ENCODE measurements at places on chromosomes 16 and 17.

DNA sequence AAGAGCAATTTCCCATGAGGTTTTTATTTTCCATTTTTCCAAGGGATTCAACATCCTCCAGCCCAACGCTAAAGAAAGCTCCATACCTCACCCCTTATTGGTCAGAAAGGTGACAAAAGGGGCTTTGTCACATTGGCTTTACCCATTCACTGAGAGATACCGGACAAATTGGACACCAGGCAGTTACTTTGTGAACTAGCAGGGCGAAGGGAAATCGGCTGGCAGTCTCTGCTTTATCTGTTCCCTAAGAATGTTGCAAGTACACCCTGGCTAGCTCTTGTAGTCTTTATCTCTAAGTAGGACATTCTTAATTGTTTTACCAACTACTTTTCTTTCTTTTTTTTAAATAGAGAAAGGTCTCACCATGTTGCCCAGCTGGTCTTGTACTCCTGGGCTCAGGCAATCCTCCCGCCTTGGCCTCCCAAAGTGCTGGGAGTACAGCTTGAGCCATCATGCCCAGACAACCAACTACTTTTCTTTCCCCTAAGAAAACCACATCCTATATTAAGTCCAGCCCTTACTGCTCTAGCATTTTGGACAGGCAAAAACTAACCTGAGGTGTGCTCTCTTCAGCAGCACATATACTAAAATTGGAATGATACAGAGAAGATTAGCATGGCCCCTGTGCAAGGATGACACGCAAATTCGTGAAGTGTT lies 16.8 kb downstream of the PRPSAP1 start:
- DNase-seq = no peak

DNA sequence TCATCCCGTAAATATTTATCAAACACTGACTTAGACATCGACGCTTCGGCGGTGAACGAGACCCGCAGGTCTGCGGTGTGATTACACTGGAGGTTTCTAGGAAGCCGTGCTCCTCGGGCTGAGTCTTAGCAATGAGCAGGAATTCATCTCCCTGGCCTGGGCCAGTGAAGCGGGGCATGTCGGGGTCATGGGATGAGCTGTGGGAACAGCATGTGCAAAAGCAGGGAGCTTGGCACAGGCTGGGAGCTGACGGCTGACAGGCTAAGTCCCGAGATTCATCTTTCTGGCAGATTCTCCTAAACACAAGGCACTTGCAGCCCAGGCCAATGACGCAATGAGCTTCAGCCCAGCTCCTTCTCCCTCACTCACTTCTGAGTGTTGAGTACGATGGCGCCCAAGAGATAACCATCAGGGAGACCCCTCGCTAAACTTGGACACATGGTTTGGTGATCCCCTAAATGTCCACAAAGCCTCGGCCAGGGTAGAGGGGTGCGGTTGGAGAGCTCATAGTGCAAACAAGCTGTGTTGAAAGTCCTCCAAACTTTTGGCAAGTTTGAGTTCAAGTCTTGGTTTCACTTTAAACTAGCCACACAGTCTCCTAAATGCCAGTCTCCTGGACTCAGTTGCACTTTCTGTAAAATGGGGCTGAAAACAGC lies 12.8 kb downstream of the CRISPLD2 start:
- DNase-seq = no peak

DNA sequence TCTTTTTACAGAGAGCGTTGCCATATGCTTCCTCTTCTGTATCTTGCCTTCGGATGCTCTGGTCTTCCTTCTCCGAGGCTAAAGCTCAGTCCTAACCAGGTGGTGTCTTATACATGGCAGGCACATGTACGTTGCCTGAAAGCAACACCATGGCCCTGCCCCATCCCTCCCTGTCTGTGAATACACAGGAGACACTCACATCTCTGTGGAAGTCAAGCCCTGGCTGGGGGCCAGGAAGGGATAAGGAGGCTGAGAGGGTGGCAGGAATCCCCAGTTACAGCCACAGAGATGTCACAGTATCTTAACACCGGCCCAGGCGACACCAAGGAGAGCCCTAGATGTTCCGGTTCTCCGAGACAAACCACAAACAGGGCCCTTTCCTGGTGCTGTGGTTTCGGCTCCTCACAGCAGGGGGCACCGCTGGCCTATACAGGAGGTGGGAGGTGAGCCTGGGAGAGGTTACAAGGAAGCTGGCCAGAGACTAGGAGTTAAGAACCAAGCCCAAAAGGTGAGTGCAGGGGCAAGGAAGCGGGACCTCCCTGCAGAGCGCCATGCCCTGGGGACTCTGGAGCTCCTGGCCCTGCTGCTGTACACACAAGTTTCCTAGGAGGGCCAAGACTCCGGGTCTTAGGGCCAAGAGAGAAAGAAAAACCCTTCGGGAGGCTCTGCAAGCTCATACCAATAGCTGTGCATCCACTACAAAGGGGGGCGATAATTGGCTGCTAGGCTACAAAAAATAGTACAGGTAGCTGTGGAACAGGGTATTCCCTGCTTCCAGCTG lies 41.7 kb downstream of the SRL start:
- no peak for DNase-seq

DNA sequence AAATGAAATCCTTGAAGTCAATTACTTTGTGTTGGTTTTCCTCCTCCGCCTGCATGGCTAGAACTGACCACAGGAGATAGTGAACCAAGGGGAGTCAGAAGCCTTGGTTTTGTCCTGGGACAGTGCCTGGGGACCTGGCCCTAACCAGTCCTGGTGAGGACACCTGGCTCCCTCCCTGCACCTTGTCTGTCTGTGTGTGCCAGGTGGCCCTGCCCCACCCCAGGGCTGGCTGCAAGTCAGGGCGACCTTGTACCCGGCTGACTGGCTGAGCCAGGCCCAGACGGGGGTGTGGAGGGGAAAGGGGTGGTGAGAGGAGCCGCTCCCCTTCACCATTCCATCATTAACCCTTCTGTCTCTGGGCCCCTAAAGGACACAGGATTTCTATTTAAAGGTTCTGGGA lies 3.4 kb downstream of the RAPGEFL1 start:
- DNase-seq = no peak

DNA sequence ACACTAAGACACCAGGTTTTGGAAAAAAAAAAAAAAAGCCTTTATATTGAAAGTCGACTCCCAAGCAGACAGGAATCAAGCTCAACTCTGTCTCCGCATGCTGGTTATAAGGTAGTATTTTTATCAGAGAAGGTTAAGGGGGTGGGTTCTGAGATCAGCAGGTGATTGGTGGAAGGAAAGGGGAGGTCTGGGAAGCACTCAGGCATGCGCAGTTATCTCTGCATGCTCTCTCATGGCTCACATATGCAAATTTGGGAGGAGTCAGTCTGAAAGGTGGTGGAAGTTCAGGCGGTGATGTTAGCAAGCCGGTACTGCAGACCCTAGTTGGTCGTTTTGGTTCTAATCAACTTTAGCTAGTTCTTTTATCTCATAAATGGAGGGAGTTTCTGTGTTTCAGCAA lies 357.6 kb upstream of the C16orf82 start:
- no peak for DNase-seq

- DNase-seq = no peak
Measured at GRCh38 chr17:57170866-57171265, 85.5 kb upstream of the MSI2 start.

- no peak for DNase-seq
Measured at GRCh38 chr16:56647641-56648431, 3.9 kb upstream of the MT1B start.

GRCh38 chr17:72710202-72710601 lies 382.3 kb downstream of the SLC39A11 start:
- no peak for DNase-seq

- DNase-seq = peak; percentile 87
Measured at GRCh38 chr17:75785016-75785890, 647 bp downstream of the UNK start.

- no peak for DNase-seq
Measured at GRCh38 chr16:60642956-60643355, 1393.3 kb downstream of the CDH8 start.

DNA sequence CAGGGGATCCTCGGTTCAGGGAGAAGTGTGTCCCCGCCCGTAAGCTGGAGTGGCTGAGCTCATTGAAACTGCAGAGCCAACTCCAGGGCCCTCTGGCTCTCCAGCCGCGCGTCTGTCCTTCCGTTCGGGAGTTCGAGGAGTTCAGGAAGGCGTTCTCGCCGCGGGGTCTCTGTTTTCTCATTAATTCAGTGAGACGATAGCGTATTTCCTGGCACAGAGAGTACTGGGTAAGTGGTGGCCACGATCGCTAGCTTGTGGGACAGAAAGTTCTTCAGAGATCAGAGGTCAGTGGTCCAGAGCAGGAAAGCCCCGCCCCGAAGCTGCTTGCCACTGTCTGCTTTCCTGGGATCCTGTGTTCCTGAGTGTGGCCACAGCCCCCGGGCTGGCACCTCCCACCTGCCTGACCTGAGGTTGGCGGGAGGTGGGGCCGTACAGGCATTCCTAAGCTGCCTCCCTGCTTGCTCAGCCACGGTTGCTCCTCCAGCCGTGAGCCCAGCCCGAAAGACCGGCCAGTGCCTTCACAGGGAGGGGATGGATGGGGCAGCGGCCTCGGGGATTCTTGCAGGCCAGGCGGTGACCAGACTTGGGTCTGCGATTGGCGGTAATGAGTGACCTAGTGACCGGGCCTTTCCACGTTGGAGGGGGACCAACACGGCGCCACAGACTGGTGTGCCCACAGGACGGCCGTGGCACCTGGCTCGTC lies 8.9 kb downstream of the BAIAP2 start:
- DNase-seq = no peak

DNA sequence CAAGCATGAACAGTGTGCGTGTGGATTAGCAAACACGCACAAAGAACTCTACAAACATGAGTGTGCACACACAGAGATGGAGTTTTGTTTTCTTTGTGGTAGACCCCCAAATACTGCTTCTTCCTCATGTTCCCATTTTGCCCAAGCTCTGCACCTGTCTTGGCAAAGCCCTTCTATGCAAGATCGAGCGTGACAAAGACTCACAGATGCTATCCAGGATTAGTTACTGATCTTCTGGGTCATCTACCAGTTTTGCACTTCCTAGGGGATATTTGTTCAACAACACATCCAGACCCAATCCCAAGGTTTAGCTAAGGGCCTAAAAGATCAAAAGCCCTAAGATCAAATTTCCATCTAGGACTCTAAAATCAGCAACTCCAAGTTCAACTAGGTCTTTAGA lies 16.0 kb downstream of the LRRC36 start:
- DNase-seq = no peak

DNA sequence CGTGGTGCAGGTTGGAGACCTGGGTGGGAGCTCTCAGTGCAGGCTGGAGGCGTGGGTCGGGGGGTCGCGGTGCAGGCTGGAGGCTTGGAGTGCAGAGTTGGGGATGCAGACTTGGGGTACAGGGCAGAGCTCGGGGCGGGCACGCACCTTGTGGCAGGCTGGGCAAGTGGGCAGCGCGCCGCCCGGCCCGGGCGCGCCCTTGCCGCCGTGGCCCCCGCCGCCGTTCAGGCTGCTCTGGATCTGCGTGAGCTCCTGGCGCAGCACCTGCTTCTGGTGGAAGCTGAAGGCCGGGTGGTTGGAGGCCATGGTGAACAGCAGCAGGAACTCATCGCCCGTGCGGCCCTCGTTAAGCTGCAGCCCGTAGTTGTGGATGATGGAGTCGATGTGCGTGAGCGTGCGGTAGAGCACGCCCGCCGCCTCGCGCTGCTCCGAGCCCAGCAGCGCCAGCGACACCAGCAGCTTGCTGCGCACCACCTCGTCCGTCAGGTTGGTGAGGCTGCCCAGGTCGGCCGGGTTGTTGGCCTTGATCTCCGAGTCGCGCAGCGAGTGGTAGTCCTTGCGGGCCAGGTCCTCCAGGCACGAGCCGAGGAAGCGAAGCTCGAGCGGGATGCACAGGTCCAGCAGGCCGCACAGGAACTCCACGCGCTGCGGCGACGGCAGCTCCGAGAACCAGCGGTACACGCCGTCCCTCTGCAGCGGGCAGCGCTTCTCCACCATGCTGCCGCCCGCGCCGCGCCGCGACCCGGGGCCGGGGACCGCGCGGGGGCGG lies 1.1 kb downstream of the ZCCHC14 start:
- no peak for DNase-seq

GRCh38 chr17:42266462-42266861 lies 9.7 kb downstream of the STAT5B start:
- DNase-seq = no peak

DNA sequence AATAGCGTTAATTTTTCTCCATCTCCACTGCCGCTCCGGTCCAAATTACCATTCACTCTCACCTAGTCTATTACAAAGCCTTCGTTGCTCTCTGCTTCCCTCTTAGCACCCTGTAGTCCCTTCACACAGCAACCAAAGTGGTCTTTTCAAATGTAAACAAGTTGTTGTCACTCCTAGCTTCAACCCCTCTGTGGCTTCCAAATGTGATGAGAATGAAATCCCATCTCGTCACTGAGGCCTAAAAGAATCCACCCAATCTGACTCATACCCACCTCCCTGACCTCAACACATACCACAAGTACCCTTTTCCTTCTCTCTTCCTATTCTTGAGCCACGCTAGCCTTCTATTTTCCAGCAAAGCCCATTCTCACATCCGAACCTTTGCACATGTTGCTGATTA lies 2.2 kb upstream of the PELP1 start:
- DNase-seq = no peak

DNA sequence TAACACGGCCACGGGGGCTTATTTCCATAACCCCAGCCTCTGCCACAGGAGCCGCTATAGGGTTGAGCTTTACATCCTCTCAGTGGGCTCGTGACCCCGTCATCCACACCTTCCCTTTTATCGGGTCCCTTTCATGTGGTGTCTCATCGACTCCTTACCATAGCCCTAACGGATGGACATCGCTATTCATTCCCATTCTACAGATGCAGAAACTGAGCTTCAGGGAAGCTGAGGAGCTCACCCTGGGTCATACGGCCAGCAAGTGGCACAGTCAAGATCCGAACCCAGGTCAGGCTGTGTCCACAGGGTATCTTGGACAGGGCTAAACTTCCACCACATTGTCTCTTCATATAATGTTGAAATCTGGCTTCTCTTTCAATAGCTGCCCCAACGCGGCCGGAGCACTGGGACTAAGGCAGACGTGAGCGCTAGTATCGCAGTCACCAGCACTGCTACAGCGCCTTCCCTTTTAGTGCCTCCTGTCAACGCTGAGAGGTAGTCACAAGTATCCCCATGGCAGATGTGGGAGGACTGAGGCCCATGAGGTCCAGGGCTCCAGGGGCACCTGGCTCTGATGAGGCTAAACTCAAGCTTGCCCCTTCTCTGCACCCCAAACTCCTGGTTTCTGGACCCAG lies 50.8 kb downstream of the SOCS1 start:
- no peak for DNase-seq

GRCh38 chr16:6682142-6682811 lies 650.4 kb upstream of the RBFOX1 start:
- DNase-seq = no peak

DNA sequence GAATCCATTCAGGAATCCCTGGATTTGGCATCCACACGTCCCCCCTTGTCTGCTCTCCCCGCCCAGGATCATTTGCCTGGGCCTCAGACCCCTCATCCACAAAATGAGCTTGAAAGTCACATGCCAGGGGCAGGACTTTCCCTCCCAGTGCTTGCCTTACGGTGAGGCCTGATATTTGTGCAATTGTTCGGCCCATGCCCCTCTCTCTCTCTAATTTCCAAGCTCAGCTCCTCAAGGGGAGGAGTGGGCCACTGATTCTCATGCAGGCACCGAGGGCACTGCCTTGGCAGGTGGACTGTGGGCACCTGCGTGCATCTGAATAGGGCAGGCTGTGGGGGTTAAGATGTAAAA lies 267.2 kb upstream of the FOXF1 start:
- DNase-seq = no peak

Data from NCI-H1048 (cell line).